ENCODE measurements at places on chromosomes 5 and 9. TPM values are rescaled to one million over a fixed set of nuclear protein-coding genes. Genes with fewer than 3 reads are reported as not detected.

GRCh38 chr5:116652903-116653302 lies 78.3 kb upstream of the SEMA6A start:
- no peak for DNase-seq

DNA sequence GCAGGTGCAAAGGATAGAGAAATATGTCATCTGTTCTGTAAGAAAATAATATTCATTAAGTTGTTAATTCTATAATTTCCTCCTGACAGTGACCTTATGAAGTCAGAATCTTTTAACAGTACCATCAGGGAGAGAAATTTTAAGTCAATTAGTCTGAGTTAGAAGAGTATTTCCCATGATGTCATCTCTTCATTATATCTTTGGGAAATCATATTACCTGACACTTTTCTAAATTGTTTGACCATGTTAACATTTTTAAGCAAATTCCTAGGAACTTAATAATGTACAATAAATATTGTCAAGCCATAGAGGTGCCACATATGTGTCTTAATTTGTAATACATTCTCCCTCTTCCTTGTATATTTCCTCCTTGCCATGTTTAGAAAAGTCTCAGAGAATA lies 124.4 kb upstream of the C6 start:
- no peak for DNase-seq

DNA sequence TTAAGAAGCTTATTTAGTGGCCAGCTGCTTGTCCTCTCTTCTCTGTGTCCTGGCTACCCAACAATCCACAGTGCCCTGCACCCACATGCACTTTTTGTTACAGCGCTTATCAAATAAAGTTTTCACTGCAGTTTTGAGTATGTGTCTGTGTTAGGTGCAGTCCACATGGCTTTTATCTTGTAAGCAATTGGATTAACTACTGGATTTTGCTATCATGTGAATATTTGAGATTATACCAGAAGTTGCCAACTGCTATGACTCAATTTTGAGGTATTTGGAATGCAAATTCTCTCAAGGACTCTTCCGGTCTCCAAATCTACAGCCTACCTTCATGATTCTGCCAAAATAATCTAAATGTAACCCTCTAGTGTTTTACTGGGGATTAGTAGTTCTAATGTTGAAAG lies 690.2 kb downstream of the NR2F1-AS1 start:
- no peak for DNase-seq

- no peak for DNase-seq
Measured at GRCh38 chr5:14182761-14183160, 39.6 kb downstream of the TRIO start.

- DNase-seq, result no peak
Measured at GRCh38 chr9:19445452-19445851, 36.6 kb downstream of the ACER2 start.

DNA sequence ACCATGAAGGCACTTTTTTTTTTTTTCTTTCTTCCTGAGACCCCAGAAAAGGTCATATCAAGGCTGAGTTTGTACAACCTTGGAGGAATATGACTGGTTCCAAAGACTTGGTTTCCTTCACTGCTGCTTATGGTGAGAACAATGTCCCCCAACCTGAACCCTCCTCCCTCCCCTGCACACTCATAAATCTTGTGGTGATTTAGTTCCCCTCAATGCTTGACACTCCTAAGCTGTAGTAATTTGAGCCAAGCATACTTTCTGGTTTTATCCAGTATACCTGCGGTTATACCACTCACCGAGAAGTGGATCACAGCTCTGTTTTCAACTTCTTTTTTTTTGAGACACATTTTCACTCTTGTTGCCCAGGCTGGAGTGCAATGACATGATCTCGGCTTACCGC lies 149.9 kb upstream of the KLF4 start:
- DNase-seq, result no peak

DNA sequence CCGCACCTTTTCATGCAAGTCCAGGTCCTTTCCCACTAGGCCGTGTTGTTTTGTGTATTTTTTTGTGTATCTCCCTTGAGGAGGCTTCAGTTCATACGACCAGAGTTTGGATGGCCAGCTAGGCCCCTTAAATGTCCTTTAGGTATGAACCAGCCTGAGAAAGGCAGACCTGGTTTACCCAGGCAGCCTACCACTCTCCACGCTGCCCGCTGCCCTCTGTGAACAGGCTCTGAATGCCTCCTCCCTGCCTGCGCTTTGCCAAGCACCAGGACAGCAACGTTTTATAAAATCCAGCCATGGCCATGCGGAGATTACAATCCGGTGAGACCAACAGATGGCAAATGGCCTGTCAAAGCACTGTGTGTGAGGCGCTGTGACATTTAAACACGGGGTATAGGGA lies 626 bp upstream of the CLTB start:
- DNase-seq, result no peak

DNA sequence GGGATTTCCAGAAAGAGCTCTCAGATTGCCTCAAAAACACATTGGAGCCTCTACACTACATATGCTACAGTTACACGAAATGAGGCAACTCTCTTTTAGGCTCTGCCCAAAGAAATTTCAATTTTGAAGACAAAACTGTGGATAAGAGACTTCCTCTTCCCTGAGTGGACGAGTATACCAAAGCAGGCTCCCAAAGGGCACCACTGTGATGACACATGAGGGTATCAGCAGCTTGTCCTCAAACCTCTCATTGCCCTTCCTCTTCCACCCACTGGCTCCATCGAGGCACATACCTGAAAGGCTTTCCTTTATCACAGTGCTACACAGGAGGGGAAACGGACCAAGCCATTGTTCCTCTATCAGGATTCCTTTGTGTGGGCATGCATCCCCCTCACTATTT lies 11.3 kb downstream of the CKMT2 start:
- no peak for DNase-seq

DNA sequence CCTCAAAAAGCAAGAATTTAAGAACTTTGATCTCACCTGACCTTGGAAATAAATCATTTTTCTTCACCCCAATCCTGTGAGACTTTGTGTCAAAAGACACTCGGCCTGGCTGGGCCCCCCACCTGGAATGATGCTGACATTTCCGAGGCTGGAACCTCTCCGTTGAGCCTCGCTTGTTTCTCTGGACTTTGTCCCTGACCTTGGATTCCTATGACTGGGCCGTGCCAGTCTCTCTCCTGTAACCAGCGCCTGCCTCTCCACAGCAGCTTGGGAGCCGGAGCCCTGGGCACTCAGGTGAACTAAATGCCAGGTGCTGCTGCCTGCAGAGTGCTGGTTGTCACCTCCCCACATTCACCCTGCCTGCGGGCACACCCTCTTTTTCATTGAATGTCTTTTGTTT lies 62.7 kb downstream of the RETREG1 start:
- no peak for DNase-seq

GRCh38 chr5:158162026-158162425 lies 303.1 kb upstream of the CLINT1 start:
- DNase-seq, result no peak

- DNase-seq, result no peak
Measured at GRCh38 chr9:89436963-89437625, 60.8 kb downstream of the SEMA4D start.

- no peak for DNase-seq
Measured at GRCh38 chr5:97071101-97071500, 71.3 kb downstream of the LIX1 start.

- no peak for DNase-seq
Measured at GRCh38 chr5:63170486-63170885, 591.9 kb downstream of the LRRC70 start.

GRCh38 chr9:79135681-79136415 lies 435.9 kb upstream of the TLE4 start:
- DNase-seq, result no peak

- DNase-seq, result no peak
Measured at GRCh38 chr5:90096415-90097081, 313.0 kb downstream of the CETN3 start.

DNA sequence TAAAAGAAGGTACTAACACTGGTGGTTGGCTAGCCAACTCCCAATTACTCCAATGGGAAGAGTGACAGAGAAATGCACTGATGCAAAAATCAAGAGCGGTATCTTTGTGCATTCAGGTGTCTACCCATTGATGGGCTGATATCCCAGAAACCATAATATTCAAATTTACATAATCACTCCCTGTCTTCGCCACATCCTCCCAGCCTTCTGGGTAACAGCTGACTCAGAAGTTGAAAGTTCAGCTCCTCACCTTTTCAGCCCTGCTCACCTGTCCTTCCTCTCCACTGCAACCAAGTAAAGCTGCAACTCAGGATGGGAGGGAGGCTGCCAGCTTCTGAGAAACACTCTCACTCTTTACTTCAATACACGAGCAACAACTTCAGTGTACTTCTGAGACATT lies 6.9 kb downstream of the SUSD1 start:
- no peak for DNase-seq

- no peak for DNase-seq
Measured at GRCh38 chr9:137149942-137150616, 11.1 kb downstream of the GRIN1 start.

GRCh38 chr5:159509002-159509660 lies 178.8 kb upstream of the IL12B start:
- DNase-seq, result no peak

DNA sequence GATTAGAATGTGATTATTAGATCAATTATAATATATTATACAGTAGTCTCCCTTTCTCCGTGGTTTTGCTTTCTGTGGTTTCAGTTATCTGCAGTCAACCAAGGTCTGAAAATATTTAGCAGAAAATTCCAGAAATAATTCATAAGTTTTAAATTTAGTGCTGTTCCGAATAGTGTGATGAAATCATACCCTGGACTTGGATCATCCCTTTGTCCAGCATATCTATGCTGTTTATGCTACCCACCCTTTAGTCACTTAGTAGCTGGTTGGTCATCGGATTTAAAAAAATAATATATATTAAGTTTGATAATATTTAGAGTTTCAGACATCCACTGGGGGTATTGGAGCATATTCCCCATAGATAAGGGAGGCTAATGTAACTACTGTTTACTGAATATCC lies 19.6 kb downstream of the RMI1 start:
- DNase-seq, result no peak

DNA sequence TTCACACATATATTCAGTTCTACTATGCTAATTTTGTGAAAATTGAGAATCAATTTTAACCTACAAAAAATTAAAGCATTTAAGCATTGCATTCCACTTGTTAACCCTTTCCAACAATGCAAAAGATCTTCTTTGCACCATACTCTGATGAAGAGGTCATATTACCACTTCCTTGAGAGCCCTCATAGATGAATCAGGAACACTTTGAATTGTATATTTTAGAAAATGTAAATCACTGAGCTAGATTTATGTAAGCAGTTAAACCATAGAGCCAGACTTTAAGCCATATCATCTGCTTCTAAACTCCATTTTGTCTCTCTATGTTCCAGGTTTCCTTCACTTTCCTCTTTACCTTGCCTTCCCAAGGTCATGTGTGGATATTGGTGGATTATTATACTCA lies 56.5 kb upstream of the CDH18 start:
- no peak for DNase-seq

DNA sequence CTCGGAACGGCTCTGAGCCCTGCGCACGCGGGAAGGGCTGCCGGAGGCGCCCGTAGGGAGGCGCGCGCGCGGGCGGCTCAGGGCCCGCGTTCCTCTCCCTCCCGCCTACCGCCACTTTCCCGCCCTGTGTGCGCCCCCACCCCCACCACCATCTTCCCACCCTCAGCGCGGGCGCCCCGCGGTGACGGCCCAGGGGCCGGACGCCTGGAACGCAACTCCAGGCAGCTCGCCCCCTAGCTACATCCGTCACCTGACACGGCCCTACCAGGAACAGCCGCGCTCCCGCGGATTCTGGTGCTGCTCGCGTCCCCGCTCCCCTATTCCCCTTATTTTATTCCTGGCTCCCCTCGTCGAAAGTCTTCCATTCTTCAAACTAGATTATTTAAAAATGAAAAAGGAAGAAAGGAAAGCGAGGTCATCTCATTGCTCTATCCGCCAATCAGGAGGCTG lies at the start of gene CDKN2B-AS1:
CDKN2B-AS1 (plus strand) TSS at position 236 of the 450 bp plus-strand sequence.
- no peak for DNase-seq

GRCh38 chr5:102818345-102818744 lies 63.2 kb downstream of the PAM start:
- no peak for DNase-seq

- no peak for DNase-seq
Measured at GRCh38 chr9:72128526-72128925, 20.7 kb upstream of the GDA start.

GRCh38 chr9:2210201-2210600 lies 195.1 kb downstream of the SMARCA2 start:
- DNase-seq, result no peak

DNA sequence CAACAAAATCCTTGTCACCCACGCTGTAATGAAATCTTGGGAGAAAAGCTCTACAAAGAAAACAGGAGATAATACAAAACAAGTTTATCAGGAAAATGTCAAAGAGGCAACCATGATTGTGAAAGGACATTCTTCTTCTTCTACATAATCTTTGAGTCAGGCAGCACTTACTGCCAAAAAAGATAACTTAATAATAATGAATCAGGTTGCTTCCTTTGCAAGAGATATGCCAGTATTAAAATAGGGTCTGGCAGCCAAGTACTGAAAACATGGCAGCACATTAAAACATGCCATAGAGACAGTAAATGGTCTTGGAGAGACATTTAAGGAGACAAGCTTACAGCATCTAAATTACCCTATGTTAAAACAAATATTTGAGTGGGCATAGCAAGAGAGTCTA lies 1573.4 kb downstream of the EFNA5 start:
- no peak for DNase-seq

GRCh38 chr9:82382887-82383616 lies 394.5 kb downstream of the SPATA31D1 start:
- no peak for DNase-seq

- no peak for DNase-seq
Measured at GRCh38 chr5:132501961-132502931, 11.7 kb upstream of the IRF1 start.

- no peak for DNase-seq
Measured at GRCh38 chr5:126395198-126395597, 28.0 kb upstream of the GRAMD2B start.

DNA sequence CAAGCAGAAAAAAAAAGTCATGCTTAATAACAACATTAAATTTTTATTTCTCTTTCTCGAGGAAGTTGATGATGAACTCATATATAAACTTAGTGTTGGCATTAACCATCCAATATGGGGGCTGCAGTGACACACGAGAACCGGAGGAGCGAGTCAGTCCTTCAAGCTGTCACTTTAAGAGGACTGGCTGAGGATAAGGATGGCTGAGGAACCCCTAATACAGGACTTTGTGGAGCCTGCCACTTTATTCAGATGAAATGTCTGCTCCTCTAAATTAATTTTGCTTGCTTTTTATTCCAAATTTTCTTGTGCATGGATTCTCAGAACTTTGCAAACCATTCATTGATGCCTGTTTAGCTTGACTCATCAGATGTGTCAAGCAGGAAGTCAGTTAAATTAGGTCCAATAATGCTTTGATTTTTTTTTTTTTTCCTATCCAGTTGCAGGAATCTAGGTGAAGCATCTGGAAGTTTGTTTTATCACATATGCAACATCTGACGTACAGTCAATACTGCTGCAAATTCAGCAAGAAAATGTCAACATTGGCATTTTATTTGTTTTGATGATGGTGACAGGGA lies 144.2 kb upstream of the COL5A1 start:
- DNase-seq, result no peak

PDE6A gene
- not detected for total RNA-seq

SLC9A3 gene
- 1.8 TPM for total RNA-seq

SARDH gene
- 1.8 TPM for total RNA-seq

SREK1IP1 gene
- total RNA-seq, result 8.5 TPM

LHX3 gene
- total RNA-seq, result not detected

PCDHA6 gene
- 5.2 TPM for total RNA-seq

SH3RF2 gene
- total RNA-seq, result 8.1 TPM

PRLR gene
- 2.6 TPM for total RNA-seq

CLIC3 gene
- 1.4 TPM for total RNA-seq

SOX30 gene
- total RNA-seq, result not detected

MLLT3 gene
- total RNA-seq, result 8.1 TPM

POU5F2 gene
- total RNA-seq, result 6.2 TPM

ENHO gene
- total RNA-seq, result not detected

WNT8A gene
- total RNA-seq, result not detected

FAM169A gene
- total RNA-seq, result 1.1 TPM
